Stimulated activated CD8-positive, alpha-beta memory T cell treated with anti-CD3 and anti-CD28 coated beads, Interleukin-4, amount 100 ng/mL, for 24 hours (primary cell): ENCODE measurements at places on chromosomes 1 and 21.
A peak's percentile ranks its signal among the peaks of the same experiment; 100 is the strongest.

DNA sequence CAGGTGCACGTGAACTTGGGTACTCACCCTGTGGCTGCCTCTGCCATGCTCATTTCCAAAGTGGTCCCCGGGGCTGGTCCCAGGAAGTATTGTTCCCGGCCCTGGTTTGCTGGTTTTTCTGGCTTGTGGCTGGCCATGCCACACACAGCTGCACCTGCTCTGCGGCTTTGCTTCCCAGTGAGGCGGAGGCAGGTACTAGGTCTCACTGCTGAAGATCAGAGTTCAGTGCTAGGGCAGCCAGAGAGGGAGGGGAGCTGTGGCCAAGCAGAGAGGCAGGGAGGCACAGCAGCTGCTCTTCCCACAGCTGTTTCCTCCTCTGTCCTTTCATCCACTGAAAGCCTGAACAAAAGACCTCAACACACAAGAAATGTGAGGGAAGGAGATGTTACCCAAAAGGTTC is 30.5 kb downstream of the ENO1 start:
- DNase-seq = no peak

DNA sequence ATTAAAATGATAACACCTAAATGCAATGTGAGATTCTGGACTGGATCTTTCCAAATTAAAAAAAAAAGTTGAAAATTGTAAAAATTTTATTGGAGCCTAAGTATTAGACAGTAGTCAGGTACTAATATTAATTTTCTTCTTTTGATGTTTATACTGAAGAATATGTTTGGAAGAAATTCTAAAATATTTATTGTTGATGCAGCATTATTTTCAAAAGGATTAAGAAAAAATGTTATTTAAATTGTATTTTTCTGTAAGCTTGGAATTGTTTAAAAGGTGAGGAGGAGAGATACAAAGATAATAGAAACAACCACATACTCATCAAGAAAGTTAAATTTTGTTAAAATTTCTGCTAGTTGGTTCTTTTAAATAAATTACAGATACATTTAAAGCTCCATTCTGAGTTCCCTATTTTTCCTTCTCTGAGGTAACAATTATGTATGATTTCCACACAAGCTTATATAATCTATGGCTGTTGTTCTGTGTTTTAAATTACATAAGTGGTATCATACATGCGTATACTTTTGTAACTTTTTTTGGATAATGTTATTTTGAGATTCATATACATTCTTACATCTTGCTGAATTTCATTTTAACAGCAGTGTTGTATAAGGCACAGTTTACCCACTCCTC is 180.3 kb upstream of the RGS18 start:
- DNase-seq = no peak

GRCh38 chr1:168626326-168626725 is 49.9 kb downstream of the XCL1 start:
- DNase-seq = no peak

- DNase-seq = peak; percentile 4
These were observed 1.3 kb downstream of the KDM5B start for GRCh38 chr1:202806845-202807450.

- no peak for DNase-seq
These were observed 1.5 kb downstream of the ENSA start for GRCh38 chr1:150627826-150628410.

GRCh38 chr1:211329764-211330201 is 3.1 kb downstream of the TRAF5 start:
- DNase-seq = no peak

- DNase-seq = no peak
These were observed 35.8 kb downstream of the FMO3 start for GRCh38 chr1:171126504-171126903.

- no peak for DNase-seq
These were observed 5.6 kb downstream of the CTSS start for GRCh38 chr1:150760013-150760412.

DNA sequence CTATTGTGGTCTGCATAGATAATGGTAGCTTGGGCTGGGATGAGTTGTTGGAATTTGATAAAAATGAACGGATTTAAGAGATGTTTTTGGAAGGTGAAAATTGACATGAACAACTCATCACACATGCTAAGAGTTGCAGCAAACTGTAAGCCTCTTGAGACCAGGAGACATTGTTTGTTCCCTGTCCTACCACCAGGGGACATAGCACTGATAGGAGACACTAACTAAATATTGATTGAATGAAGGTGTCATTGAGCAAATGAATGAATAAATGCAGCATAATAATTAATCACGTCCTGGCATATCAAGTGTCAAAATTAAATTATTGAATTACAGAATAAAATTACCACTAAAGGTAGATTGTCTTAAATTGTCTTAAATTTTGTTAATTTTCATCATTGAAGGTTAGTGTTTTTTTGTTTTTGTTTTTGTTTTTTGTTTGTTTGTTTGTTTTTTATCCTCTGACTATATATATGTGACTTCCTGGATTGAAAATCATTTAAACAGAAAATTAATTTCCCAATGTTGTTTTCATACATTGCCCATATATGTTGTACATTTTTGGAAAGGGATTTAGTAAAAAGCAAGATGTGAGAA is 285.3 kb upstream of the C1orf105 start:
- DNase-seq = no peak

GRCh38 chr1:11528611-11529261 is 49.8 kb downstream of the DISP3 start:
- no peak for DNase-seq

GRCh38 chr21:46607636-46608035 is 2.8 kb upstream of the S100B start:
- no peak for DNase-seq

DNA sequence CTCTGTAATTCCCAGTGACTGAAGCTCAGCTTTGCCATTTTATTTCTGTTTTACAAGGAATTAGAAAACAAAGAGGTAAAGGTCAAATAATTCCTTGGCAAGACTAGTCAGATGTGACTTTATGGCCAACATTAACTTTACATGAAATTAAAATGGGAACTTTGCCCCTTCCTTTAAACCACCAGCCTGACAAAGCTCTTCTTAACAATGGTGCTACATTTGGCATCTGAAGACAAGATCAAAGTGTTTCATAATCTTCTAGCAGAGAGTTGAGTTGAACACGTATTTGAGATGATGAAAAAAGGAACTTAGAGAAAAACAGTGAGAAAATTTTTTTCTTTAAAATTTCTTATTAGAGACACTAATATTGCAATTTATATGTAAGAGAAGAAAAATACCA is 193.8 kb downstream of the AK5 start:
- DNase-seq = no peak

DNA sequence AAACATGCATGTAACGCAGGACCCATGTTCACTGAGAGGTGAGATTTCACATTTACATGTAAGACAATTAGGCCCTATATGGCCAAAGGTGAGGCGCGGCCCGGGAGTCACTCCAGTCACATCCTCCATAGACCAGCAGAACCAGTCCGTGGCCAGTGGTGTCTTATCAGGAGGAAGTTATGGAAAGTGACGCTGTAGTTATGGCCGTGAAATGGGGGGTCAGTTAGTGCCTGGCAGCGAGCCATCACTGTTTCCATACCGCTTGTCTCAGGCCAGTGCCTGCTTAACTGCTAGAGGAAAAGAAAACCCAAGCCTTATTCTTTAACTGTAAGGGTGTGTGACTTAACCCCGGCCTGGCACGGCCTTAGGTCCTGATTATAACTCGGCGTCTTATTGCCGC is 6.1 kb downstream of the C1orf159 start:
- DNase-seq = no peak

DNA sequence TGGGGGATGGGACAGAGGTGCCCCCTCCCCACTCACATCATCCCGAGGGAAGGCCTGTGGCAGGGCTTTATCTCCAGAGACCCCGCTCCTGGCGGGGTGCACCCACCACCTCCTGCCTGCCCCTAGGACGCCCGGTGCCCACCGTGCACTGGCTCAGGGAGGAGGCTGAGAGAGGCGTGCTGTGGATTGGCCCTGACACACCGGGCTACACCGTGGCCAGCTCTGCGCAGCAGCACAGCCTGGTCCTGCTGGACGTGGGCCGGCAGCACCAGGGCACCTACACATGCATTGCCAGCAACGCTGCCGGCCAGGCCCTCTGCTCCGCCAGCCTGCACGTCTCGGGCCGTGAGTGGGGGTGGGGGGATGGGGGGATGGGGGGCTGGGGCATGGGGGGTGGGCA is 71.7 kb downstream of the TRIM11 start:
- no peak for DNase-seq

DNA sequence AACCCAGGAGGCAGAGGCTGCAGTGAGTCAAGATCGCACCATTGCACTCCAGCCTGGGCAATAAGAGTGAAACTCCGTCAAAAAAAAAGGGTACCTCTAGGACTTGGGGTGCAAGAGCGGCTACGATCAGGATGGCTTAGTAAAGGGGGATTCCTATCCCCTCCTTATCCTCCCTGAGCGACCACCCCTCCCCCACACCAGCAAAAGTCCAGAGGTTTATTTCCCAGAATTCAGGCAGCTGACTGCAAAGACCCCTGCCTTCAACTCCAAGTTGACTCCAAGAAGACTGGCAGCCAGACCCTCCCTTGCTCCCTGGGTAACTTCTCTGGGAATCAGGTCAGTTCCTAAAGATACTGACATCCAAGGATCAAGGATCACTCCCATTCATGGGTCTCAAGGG is 12.4 kb upstream of the PRDM16 start:
- no peak for DNase-seq

DNA sequence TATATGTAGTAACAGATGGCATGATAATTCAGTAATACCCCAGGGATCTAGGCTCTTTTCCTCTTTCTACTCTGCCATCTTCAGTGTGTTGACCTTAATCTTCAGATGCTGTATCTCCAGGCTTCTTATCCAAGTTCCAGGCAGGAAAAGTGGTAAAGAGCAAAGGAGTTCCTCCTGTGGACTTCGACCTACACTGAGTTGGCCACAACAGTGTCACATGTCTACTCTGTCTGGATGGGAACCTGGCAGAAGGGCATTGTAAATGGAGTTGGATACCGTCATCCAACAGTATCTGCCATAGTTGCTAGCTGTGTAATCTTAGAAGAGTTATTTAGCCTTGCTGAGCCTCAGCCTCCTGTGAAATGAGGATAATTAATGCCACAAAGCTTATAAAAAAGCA is 21.9 kb downstream of the IL23R start:
- DNase-seq = no peak

DNA sequence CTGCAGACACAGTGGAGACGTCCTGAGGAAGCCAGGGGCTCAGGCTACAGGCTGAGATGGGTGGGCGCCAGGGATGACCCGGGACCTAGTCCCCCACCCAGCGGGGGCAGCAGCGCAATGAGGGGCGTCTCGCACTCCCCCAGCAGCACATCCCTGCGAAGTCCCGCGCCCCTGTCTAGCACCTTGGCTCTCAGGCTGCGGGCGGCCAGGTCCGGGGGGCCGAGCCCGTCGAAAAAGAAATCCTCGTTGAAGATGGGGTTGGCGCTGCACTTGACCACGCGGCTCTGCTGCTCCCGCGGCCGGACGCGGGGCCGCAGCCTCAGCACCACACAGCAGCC is 1.8 kb downstream of the C2CD4D start:
- no peak for DNase-seq

DNA sequence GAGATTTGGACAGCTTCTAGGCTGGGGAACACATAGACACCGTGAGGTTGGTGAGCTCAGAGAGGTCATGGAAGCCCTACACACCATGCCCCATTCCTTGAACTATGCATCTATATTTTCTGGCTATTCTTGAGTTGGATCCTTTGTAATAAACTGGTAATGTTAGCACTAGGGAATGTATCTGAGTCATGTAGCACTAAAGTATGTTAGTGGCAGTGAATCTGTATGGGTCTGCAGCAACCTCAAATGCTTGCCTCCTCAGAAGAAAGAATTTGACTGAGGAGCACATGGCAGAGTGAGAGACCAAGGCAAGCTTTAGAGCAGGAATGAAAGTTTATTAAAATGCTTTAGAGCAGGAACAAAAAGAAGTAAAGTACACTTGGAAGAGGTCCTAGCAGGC is 43.7 kb upstream of the LRRC7 start:
- DNase-seq = no peak

DNA sequence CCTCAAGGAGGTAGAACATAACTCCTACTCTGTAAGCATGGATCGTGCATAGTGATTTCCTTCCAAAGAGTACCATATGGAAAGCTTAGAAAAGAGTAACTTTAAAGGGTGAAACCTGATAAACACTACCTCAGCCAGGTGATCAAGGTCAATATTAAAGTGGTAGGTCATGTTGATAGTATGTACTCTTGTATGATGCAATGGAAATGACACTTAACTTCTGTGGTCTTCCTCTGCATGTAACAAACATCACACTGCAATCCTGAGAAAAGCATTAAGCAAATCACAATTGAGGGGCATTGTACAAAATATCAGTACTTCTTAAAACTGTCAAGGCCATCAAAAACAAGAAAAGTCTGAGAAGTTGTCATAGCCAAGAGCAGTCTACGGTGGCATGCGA is 83.8 kb downstream of the LEPR start:
- no peak for DNase-seq

GRCh38 chr1:65289449-65289848 is 19.9 kb upstream of the DNAJC6 start:
- no peak for DNase-seq

- DNase-seq = no peak
These were observed 54.4 kb upstream of the ADARB1 start for GRCh38 chr21:45019887-45020537.

- DNase-seq = no peak
These were observed 312.1 kb downstream of the DISC1 start for GRCh38 chr1:231938711-231939110.

DNA sequence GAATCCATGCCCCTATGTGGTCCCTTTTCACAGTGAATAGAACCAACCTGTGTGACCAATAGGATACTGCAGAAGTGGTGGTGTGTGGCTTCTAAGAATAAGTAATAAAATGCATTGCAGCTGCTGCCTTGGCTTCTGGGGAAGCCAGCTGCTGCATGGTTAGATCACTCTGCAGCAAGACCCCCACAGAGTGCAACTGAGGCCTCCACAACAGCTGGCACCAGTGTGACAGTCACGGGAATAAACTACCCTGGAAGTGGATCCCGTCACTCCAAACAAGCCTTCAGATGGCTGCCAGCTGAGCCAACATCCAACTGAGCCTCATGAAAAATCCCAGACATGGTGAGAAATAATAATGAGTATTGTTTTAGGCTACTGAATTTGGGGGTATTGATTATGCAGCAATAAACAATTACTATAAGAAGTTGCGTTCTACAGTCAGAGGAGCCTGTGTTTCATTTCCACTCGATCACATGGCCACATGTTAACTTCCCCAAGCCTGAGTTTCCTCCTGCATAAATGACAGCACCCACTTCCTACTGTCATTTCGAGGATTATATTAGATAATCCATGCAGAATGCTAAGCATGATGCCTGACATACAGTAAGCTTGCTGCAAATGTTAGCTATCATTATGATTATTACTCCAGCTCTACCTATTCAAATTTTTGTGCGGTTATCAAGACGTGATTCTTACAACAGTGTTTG is 20.8 kb upstream of the COG2 start:
- no peak for DNase-seq

DNA sequence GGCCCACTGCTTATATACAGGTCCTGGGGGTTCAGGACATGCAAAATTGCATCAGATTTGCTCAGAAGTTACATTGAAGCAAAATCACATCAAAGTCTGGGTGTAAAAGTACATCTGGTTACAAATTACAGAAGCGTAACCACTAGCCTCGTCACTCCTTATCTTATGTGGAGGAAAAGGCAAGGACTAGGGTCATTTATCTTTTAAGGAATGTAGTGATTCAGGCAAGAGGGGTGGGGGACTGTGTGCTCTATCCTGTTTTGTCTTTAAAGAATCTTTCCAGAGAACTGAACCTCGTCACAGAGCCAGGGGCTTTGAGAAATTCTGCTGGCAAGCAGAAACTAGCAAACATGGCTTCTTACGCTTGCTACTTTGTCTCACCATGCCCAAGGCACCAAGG is 61.1 kb upstream of the RAB4A start:
- no peak for DNase-seq
